Activated T-helper 17 cell treated with anti-CD3 and anti-CD28 coated beads, Interleukin-2, amount 50 U/mL, for 72 hours (primary cell): ENCODE measurements at places on chromosomes 5 and 9. TPM values are rescaled to one million over a fixed set of nuclear protein-coding genes. Genes with fewer than 3 reads are reported as not detected.

The TAF11L5 gene
- not detected for total RNA-seq

- ATAC-seq = no peak
Observed at GRCh38 chr5:151014680-151015343, 5.6 kb upstream of the GPX3 start.

- no peak for ATAC-seq
Observed at GRCh38 chr9:109781541-109782197, 1.7 kb downstream of the PALM2AKAP2 start.

GRCh38 chr5:134874831-134875655 lies 872 bp downstream of the TXNDC15 start:
- peak; percentile 68 for ATAC-seq

DNA sequence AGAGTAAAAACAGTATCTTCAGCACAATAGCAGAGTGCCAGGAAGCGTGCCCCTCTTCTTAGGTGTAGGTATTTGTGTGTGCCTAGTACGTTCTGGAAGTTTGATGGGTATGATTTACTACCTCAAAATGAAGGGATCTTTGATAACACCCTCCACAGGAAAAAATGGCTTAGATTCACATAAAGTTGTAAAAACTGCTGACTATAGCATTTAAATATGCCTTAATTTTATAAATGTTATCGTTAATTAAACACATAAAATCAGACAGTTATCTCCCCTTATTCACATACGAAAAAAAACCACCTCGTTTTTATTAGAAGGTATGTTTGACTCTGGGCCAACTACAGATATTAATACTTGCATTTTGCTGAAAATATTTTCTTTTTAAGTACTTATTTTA lies 243.6 kb upstream of the TBCA start:
- no peak for ATAC-seq

The STPG3 gene
- total RNA-seq = not detected

- no peak for ATAC-seq
Observed at GRCh38 chr5:168320805-168321204, 29.4 kb downstream of the WWC1 start.

The HEMGN gene
- 1.2 TPM for total RNA-seq

The DBH gene
- not detected for total RNA-seq

GRCh38 chr9:83583151-83584014 lies 39.6 kb upstream of the IDNK start:
- ATAC-seq = no peak

DNA sequence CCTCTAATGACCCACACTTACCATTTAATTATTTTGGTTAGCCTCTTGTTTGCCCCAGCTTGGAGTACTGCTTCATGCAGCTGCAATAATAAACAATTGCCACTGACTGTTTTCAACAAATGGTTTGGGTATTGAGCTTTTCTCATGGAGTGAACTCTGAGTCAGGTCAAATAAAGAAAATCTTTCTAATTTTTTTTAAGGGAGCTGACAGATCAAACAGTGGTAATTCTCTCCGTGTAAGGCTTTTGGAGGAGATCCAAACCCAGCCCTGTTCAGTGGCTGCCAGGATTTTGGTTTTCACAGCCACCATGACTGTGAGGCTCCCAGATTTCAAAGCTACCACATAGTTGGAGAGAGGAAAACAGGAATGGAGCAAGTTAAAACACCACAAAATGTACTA lies 110.7 kb upstream of the EFNA5 start:
- no peak for ATAC-seq

GRCh38 chr9:137302449-137303150 lies 529 bp upstream of the NRARP start:
- ATAC-seq = peak; percentile 58

The FGF1 gene
- total RNA-seq = not detected

DNA sequence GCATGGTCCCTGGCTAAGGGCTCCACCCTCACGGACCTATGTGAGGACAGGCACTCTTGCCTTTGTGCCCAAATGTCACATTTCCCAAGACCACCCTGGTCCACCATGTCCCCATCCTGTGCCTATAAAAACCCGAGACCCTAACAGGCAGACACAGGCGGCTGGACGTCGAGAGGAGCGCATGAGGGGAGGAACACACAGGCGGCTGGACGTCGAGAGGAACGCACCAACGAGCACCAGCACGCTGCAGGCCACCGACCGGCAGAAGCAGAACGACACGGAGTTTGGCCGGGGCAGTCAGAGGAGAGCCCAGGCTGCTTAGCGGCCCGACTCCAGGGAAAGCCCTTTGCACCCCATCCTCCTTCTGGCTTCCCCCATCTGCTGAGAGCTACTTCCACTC lies 119.9 kb downstream of the ADAMTS2 start:
- ATAC-seq = no peak

- ATAC-seq = no peak
Observed at GRCh38 chr9:13863112-13863511, 450.8 kb downstream of the NFIB start.

DNA sequence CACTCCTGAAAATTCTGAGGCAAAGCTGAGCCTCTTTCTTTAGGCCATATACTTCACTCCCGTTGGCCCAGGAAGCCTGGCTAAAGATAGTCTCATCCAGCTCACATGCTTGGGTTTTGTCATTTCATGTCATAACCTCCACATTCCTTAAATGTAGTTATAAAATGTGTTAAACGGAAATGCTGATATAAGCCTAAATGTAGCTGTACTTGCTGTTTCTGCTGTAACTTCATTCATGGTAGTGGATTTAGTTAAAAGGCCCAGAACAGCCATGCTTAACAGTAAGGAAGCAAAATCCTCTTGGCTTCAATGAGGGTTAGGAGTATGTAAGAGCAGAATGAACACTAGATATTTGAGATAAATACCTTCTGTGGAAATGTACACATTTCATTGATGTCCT lies 135.8 kb upstream of the TMEM161B start:
- no peak for ATAC-seq

The CCL27 gene
- total RNA-seq = 1.6 TPM

DNA sequence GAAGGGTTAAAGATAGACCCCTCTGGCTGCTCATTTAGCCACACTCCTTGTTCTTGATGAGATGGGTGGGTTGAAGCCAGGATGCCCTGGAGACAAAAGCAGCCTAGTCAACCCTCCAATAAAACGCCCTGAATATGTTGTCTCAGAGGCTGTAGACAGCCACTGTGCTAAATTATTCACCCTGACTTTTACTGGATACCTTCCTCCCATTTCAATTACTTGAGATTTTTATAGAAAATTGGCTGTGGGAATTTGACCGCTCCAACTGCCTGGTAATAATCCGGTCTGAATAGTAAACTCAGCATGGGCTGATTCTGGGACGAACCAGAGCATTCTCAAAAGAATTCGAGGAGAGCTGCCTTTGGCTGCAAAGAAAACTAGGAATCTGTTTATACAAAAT lies 104.2 kb downstream of the SNX18 start:
- ATAC-seq = no peak

The TRPM3 gene
- not detected for total RNA-seq

DNA sequence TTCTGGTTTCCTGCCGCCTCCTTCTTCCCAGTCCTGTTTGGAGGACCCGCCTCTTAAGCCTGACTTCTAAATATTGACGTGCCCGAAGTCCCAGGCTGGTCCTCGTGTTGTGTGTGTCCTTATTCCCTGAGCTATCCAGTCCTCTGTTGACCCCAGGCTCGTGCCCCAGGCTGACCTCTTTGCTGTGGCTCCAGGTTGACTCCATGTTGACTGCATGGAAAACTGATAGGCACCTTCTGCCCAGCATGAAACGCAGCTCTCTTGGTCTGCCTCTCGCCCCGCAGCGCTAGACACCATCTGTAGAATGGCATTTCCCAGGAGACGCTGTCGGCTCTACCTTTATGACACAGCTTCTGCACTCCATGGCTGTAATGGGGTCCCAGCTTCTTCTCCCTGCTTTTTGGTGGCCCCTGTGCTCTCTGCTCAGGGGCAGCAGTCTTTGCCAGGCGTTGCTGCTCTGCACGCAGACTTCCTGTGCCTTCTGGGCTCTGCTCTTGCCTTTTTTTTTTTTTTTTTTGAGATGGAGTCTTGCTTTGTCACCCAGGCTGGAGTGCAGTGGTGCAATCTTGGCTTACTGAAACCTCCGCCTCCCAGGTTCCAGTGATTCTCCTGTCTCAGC lies 28.4 kb downstream of the EHMT1 start:
- ATAC-seq = no peak

DNA sequence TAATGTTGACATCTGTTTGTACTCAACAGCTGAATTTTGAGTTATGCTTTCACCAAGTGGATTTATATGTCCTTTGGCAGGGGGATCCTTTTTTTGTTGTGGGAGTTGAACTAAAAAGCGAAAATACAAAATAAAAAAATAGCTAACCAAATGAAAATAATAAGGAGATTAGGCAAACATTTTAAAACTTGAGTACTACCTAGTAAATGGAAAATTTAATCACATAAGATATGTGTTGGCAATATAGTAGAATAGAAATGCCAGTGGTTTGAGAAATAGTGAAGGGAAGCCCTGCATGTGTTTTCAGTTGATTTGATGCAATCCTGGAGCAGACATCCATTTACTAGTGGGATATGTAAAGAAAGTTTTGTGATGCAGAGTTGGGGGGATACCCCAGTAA lies 98.0 kb downstream of the RASGRF2 start:
- ATAC-seq = no peak

- no peak for ATAC-seq
Observed at GRCh38 chr5:2902186-2902585, 150.7 kb upstream of the IRX2 start.

- peak; percentile 78 for ATAC-seq
Observed at GRCh38 chr9:101387871-101388506, 3.2 kb upstream of the BAAT start.

- no peak for ATAC-seq
Observed at GRCh38 chr5:79023348-79023747, 38.2 kb upstream of the ARSB start.

The PCDHB2 gene
- total RNA-seq = 0.24 TPM

DNA sequence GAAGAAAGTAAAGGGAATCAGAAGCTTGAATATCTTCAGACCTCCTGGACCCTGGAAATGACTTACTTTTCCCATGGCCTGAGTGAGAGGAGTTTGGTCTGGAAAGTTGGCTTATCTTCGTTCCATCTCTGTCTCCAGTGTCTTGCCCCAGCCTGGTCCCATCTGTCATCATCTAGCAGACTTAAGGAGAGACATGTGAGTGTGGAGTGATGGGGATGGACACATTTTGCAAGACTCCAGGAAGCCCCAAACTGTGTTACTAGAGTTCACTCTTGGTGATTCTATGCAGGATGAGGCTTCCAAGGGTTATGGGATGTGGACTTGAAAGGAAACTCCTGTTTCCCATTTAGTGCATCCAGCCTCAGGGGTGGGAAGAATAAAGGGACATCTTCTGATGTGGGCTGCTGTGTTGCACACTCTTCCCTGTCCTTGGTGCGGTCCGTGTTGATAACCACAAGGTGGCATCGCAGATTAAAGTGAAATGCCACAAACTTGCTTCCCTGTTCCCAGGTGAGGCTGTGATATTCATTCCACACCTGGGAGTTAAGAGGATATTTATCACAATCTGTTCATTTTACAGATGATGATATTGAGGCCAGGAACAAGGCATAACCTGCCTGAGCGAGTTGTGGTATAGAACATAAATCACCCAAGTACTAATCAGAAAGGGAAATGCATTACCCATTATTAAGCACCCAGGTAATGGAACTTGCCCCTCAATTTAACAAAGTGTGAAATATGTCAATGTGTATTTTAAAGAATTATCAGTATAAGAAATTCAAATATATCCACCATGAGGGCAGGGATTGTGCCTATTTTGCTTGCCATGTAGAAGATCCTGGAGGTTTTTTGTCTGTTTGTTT lies 269.9 kb upstream of the PAPPA start:
- ATAC-seq = no peak

The CCL21 gene
- not detected for total RNA-seq

The DNAI1 gene
- total RNA-seq = not detected

GRCh38 chr5:16791904-16792597 lies 144.0 kb downstream of the MYO10 start:
- ATAC-seq = no peak

DNA sequence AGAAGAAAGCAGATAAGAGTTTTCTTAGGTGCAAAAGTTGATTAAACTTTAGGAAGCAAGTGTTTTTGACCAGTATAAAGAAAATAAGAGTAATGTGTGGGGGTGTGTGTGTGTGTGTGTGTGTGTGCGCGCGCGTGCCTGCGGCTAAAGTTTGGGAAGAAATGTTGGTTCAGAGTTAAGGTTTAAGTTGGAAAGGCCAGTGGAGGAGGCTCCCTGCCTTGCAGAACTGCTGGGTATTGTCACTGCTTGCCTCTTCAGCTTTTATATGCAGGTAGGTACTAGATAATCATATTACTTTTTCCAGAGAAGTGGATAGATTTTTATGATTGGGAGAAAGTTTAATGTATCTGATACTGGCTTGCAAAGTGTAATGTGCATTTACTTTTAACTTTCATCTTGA lies 2.0 kb downstream of the PIK3R1 start:
- no peak for ATAC-seq

DNA sequence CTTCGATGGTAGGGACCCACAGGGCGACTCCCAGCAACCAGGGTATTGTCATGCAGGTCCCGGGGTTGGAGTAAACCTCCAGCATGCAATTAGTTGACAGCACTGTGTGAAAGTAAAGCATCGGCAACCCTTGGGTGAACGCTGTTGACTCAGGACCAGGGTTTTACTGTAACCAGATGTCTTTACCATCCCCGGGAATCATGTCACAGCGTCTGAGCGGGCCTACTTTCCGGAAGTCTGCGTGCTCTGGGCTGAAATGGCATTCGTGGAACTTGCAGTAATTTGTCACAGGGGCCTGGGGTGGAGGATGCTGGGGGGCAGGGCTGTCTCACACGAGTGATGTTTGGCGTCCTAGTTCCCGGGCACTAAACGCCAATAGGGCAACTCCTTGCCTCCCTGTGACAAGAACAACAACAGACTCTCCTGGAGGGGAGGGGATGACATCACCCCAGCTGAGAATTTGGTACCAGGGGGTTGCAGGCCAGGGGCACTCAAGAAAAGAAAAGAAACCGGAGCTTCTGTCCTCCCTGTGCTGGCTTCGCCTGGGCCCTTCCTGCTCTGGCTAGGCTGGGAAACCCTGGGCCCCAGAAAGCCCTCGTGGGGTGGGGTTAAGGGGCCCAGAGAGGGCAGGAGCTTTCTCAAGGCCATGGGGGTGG lies 10.1 kb upstream of the UBAC1 start:
- ATAC-seq = no peak

The PCDHGB1 gene
- total RNA-seq = not detected
